ENCODE measurements at places on chromosomes 16 and 17.

DNA sequence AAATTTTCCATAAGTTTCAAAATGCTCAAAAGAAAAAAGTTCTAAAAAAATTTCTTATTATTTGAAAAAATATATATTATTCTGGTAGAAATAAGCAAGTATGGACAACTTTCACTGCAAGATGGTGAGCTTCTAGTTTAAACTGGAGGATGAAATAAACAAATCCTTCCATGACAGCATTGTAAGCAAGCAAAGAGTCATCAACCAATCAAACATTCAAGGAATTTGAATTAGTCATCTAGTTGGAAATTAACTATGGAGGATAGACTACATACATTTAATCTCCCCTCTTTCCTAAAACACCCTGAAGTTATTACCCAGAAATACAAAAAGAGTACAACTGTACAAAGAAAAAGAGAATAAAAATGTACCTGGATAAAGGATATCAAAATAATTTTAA, 51.0 kb upstream of the IRX5 start:
- no peak for DNase-seq

DNA sequence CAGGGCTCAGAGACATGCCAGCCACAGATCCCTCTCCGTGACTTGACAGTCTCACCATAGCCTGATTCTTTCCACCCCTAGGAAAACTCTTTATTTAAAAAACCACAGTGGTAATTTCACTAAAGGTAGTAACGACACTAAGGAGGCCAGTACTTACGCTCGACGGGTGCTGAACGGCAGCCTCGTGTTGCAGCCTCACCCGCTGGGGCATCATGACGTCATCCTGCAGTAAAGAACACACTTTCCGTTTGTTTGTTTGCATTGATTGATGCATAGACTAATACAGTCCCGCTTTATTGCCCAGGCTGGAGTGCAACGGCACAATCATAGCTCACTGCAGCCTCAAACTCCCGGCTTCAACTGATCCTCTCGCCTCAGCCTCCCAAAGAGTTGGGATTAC, 65.1 kb upstream of the METRNL start:
- no peak for DNase-seq

DNA sequence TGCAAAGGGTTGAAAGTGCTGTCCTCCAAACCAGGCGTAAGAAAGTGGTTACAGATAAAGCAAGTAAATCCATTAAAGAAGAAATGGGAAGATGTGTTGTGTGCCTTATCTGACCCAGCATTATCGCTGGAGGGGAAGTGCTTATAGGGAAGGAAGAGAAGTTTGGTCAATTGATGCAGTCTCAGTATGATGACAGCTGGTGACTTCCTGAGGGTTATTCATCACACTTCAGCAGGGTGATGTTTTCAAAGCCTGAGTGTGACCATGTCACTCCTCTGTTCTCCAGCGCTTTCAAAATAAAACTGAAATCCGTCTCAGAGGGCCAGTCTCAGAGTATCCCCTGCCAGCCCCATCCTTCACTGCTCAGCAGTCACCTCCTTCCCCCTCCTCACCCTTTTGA, 505.4 kb upstream of the RBFOX1 start:
- no peak for DNase-seq

DNA sequence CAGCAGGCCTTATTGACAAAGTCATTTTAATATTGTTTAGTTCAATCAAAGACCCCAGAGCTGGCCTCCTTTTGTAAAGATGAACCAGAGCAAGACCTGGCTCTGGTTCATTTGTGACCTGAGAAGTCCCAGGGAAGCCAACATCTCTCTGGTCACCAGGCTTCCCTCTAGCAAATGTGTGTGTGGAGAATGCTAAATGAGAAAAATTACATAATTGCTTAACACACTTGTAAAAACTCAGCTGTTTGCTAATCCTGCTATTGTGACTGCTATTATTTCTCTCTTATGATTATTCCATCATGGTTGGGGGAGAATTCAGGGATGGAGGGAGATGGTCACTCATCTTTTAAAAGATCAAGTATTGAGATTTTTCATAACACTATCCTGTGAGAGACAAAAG, 94.3 kb upstream of the CLEC3A start:
- no peak for DNase-seq

GRCh38 chr17:70446446-70446845, 277.1 kb downstream of the KCNJ2 start:
- DNase-seq, result no peak

GRCh38 chr16:69324013-69324531, 6.3 kb downstream of the PDF start:
- DNase-seq, result no peak

DNA sequence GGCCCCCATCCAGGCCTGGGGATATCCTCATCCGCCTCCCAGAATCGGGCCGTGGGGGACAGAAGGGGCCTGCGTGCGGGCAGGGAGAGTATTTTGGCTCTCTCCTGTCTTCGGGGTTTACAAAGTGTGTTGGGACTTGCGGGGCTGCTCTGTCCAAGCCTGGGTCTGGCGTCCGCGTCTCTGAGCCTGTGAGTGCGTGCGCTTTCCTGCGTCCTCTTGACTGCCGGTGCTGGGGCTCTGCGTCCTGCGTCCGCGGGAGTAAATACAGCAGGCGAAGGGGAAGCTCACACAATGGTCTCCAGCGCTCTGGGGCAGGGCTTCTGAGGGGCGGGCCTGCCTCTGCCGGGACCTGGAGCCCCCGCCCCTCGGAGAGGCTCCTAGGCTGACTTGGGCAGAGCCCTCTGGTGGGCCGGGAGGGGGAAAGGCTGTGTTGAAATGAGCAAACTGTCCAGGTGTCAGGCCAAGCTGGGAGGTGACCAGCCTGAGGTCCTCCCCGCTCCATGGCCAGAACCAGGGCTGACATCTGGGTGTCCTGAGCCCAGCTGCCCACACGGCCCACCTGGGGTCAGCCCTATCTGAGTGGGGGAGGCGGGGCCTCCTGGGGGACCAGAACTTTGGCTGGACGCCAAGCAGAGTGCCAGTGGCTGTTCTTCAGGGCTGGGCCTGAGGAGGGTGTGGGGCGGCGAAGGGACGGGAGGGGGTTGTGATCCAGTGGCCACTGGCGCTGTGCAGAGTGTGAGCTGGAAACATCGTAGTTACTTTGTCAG, 233.6 kb downstream of the SEC14L1 start:
- no peak for DNase-seq

DNA sequence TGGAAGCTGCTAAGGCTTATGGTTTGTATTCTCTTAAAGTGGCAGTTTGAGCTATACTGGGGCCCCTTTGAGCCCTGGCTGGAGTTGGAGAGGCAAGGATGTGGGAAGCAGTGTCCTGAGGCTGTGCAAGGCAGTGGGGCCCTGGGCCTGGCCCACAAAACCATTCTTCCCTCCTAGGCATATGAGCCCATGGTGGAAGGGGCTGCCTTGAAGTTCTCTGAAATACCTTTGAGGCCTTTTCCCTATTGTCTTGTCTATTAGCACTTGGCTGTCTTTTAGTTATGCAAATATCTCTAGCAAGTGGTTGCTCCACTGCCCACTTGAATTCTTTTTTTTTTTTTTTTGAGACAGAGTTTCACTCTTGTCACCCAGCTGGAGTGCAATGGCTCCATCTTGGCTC, 119.2 kb downstream of the PCTP start:
- no peak for DNase-seq

DNA sequence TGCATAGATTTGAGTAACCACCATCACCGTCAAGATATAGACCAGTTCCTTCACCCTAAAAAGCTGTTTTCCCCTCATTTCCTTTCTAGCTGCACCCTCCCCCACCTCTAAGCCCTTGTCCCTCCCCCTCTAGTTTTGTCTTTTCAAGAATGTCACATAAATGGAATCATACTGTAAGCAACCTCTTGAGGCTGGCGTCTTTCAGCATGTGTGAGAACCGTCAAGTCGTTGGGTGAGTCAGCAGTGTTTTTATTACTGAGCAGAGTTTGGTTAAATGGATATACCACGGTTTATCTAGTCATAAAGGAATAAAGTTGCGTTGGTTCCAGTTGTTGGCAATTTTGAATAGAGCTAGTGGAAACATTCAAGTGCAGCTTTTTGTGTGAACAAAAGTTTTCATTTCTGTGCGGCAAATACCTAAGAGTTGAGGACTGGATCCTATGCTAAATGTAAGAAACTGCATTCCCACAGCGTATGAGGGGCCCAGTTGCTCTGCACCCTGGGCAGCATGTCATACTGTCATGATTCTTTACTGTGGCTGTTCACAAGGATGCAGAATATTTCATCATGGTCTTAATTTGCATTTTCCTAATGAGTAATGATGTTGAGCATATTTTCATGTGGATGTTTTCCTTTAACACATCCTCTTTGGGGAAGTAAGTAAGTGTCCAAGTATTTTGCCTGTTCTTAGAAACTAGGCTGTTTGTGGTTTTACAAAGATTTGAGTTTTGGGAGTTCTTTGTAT, 264.3 kb downstream of the CPPED1 start:
- DNase-seq, result no peak

DNA sequence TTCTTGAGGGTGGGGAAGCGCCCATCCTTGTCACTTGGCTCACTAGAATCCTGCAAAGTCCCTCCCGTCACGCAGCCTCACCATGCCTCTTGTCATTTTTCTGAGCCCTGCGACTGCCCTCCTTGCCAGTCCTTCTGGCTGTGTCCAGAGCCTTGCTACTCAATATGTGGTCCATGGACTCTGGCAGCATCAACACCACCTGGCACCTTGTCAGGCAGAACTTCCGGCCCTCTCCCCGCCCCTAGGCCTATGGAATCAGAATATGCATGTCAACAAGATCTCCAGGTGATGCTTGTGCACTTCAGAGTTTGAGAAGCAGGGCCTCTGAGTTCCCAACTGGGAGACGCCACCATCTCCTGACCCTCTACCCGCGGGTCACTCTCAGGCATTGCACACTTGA, 12.1 kb downstream of the PIMREG start:
- no peak for DNase-seq

DNA sequence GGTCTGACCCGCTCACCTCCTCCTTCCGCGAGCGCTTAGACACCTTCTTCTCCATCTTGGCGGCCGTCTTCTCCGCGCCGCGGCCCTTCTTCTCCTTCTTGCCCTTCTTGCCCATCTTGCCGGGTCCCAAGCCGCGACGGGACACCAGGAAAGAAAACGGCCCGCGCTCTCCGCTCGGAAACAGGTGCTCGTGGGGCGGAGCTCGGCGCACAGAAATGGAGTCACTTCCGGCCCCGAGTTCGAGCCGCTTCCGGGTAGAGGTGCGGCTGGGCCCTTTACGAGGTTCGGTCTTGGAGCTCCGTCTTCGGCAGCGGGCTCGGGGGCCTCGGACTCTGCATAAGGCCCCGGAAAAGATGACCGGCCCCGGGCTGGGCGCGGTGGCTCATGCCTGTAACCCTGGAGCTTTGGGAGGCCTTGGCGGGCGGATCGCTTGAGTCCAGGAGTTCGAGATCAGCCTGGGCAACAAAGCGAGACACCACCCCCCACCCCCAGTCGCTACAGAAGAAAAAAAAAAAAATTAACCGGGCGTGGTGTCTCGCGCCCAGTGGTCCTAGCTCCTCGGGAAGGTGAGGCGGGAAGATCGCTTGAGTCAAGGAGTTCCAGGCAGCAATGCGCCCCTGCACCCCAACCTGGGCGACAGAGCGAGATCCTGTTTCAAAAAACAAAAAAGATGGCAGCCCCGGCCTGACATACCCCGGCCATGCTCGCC, at the start of gene KLHDC4:
Gene KLHDC4 (minus strand): TSS at position 211 of the 709 bp plus-strand sequence. CDS start 96 bp downstream, at position 115.
- no peak for DNase-seq

GRCh38 chr16:69031877-69032301, 73.6 kb upstream of the HAS3 start:
- no peak for DNase-seq

GRCh38 chr17:71764505-71764904, 356.3 kb upstream of the SOX9 start:
- no peak for DNase-seq
